Osteocyte (in vitro differentiated cells): ENCODE measurements at places on chromosomes 11 and 22. TPM values are rescaled to one million over a fixed set of nuclear protein-coding genes. Genes with fewer than 3 reads are reported as not detected.

The PDGFD gene
- 2.2 and 3.6 TPM in 2 replicates for total RNA-seq

DNA sequence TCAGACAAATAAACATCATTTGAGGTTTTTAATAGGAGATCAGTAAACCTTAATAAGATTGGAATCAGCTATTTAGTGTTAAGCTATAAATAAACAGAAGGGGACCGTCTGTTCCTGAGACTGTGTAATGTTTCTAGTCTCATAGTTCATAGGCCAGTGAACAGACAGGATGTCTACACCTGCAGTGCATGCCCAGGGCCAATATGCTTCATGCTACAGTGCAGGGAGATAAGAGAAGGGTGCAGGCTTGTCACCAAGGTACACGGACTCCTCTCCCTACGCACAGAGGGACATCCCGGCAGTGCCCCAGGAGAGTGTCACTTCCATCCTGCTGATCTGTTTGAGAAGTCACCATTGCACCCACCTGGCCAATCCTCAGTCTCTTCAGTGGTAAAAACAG is 148.6 kb downstream of the OPCML start:
- H3K4me3 ChIP-seq: no peak overlapping the region
- no peak overlapping the region for H3K27ac ChIP-seq
- no peaks in the 10 kb centered on the region for H3K4me1 ChIP-seq
- no peaks in the 10 kb centered on the region for H3K27me3 ChIP-seq

- no peak overlapping the region for H3K4me3 ChIP-seq
- no peak overlapping the region for H3K27ac ChIP-seq
- peaks cover 14% of the 10 kb centered on the region for H3K36me3 ChIP-seq
- H3K4me1 ChIP-seq: no peaks in the 10 kb centered on the region
- DNase-seq: no peak
Measured at GRCh38 chr11:112004389-112004788, 20.8 kb upstream of the DLAT start.

DNA sequence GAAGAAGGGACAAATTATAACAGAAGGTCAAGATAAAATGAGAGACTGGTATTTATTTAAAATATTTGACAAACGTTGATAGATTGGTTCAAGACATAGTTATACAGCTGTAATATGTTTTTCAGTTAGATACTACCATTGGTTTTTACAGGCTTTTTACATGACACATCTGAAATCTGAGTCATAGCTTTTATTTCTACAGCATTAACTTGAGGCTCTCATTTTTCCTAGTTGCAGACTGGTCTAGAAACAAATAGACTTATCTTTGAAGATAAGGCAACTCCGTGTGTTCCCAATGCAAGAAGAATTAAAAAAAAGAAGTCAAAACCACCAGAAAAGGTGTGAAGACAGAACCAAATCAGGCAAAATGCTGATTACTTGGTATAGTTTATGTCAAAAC is 31.3 kb downstream of the CEP57 start:
- peaks cover 5% of the 10 kb centered on the region for H3K4me1 ChIP-seq
- H3K27me3 ChIP-seq: no peaks in the 10 kb centered on the region
- peaks cover 65% of the 10 kb centered on the region for H3K36me3 ChIP-seq

DNA sequence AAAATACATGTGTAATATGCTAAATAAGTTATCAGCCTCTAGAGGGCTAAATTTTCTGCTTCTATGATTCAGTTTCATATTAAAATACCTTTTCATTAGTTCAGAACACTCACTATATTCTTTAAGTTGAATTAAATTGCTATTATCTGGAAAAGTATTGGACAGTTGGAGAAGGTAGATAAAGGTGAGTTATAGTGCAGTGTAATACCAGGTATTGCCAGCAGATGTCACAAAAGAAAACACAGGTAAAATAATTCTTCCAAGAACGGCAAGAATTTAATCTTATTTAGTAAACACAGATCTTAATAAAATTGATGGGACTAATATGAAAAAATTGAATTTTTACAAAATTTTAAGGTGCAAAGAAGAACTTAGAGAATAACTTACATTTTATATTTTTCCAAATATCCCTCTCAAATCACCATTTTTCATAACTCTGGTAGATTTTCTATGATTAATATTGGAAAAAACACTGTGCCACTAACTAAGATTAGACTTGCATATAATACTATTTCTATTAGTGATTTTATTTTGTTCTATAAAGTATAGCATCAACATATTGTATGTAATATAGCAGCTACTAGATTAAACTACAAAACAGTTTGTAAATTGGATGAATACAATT is 1.7 kb upstream of the LRRC4C start:
- H3K36me3 ChIP-seq: no peaks in the 10 kb centered on the region
- no peaks in the 10 kb centered on the region for H3K4me1 ChIP-seq
- no peak overlapping the region for H3K27ac ChIP-seq
- no peak for DNase-seq

DNA sequence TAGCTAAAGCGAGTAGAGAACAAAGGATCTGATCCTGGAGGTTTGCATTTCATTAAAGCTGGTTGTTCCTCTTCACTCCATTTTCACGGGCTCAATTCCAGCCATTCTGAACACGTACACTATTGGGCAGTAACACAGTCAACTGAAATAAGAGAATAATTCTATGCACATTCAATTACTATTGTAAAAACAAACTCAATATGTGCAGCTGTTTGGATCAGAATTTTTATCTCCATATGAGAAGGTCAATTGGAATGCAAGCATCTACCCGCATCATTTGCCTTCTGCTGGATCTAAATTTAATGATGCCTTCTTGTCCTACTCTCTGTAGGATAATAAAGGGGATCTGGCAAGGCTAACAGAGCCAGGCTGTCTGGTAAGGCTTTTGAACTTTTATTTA is 562.8 kb upstream of the CCDC179 start:
- peaks cover 2% of the 10 kb centered on the region for H3K4me1 ChIP-seq
- no peak overlapping the region for H3K27ac ChIP-seq
- H3K36me3 ChIP-seq: no peaks in the 10 kb centered on the region
- H3K27me3 ChIP-seq: no peaks in the 10 kb centered on the region

DNA sequence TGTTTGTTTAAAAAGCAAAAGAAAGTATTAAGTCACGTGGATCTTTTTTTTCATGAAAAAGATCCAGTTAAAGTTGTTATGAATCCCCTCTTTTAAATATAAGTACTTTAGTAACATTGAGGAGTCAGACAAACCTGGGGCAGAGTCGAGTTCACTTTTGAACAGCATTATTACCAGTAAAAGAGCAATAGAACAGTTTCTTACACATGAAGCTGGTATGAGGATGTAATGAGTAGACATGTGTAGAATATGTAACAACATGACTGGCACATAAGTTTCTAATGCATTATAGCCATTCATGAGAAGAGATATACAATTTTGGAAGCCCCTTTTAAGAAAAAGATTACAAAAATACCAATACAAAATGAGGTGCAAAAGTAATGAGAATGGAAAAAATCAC is 7.6 kb upstream of the MUC15 start:
- H3K4me1 ChIP-seq: peaks cover 21% of the 10 kb centered on the region
- H3K27ac ChIP-seq: no peak overlapping the region
- no peak for DNase-seq
- no peak overlapping the region for H3K4me3 ChIP-seq
- no peaks in the 10 kb centered on the region for H3K36me3 ChIP-seq

- peaks cover 9% of the 10 kb centered on the region for H3K36me3 ChIP-seq
- H3K4me3 ChIP-seq: no peak overlapping the region
- H3K27ac ChIP-seq: peak overlapping the region; percentile 57
- no peaks in the 10 kb centered on the region for H3K27me3 ChIP-seq
- DNase-seq: no peak
- peaks cover 52% of the 10 kb centered on the region for H3K4me1 ChIP-seq
Measured at GRCh38 chr11:703506-703905, 2.5 kb upstream of the EPS8L2 start.

DNA sequence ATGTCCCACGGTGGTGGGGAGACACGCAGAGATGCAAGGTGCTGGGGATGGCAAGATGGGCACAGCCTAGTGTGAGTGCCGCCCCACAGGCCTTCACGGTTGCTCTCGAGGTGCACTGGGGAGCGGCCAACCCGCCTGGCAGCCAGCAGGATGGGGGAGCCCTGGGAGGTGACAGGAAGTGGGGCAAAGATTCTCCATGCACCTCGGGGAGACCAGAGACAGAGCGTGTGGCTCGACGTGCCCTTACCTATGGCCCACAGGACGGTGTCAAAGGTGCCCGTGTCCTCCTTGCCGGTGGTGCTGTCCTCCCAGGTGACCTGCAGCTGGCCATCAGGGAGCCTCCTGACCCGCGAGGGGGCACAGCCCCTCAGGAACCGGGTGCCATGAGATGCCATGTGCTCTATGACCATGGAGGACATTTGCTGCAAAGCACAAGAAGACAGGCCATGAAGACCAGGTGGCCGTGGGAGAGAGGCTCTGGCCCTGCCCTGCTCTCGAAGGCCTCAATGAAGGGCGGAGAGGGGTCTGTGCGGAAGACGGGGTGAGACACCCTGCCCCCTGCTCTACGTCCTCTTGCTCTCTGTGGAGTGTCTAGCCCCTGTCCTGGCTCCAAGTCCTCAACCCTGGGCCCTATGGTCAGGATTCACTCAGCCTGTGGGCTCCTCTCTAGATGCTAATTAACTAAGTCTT is 40.6 kb upstream of the GNB1L start:
- H3K36me3 ChIP-seq: no peaks in the 10 kb centered on the region
- no peak overlapping the region for H3K4me3 ChIP-seq
- H3K27ac ChIP-seq: no peak overlapping the region
- H3K27me3 ChIP-seq: no peaks in the 10 kb centered on the region

The BTBD18 gene
- not detected in 2 replicates for total RNA-seq

GRCh38 chr11:120108154-120108784 is 29.6 kb downstream of the TRIM29 start:
- no peak overlapping the region for H3K27ac ChIP-seq
- no peaks in the 10 kb centered on the region for H3K4me1 ChIP-seq
- peaks cover 58% of the 10 kb centered on the region for H3K27me3 ChIP-seq
- H3K36me3 ChIP-seq: no peaks in the 10 kb centered on the region
- H3K4me3 ChIP-seq: no peak overlapping the region
- no peak for DNase-seq

- H3K4me3 ChIP-seq: peak overlapping the region; percentile 84
- peak overlapping the region; percentile 92 for H3K27ac ChIP-seq
- H3K4me1 ChIP-seq: peaks cover 31% of the 10 kb centered on the region
- no peaks in the 10 kb centered on the region for H3K36me3 ChIP-seq
- H3K27me3 ChIP-seq: no peaks in the 10 kb centered on the region
Measured at GRCh38 chr11:59551659-59552521, 40.6 kb downstream of the OR4D9 start.

- H3K27me3 ChIP-seq: no peaks in the 10 kb centered on the region
- no peak overlapping the region for H3K4me3 ChIP-seq
- no peak overlapping the region for H3K27ac ChIP-seq
- no peak for DNase-seq
- peaks cover 4% of the 10 kb centered on the region for H3K4me1 ChIP-seq
Measured at GRCh38 chr11:112113539-112114457, 27.1 kb downstream of the SDHD start.

DNA sequence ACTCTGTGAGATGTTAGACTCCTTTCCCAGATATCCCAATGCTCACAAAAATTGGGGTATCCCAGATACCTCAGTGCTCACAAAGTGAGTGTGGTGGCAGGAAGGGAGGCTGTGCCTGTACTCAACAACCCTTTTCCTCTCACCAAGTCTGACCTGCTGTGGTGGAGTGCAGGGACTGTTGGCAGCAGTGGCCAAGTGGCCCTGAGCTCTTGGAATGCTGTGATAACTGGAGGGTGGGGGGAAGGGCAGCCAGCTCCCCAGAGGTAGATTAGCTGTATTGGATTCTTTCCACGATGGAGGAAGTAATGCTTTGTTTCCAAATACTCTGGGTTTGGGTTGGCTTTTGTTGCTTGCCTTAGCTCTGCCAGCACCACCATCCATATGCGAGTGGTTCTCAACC is 46.0 kb upstream of the OR9Q1 start:
- no peak overlapping the region for H3K4me3 ChIP-seq
- H3K36me3 ChIP-seq: no peaks in the 10 kb centered on the region
- H3K4me1 ChIP-seq: no peaks in the 10 kb centered on the region
- H3K27me3 ChIP-seq: peaks cover 5% of the 10 kb centered on the region
- no peak for DNase-seq

DNA sequence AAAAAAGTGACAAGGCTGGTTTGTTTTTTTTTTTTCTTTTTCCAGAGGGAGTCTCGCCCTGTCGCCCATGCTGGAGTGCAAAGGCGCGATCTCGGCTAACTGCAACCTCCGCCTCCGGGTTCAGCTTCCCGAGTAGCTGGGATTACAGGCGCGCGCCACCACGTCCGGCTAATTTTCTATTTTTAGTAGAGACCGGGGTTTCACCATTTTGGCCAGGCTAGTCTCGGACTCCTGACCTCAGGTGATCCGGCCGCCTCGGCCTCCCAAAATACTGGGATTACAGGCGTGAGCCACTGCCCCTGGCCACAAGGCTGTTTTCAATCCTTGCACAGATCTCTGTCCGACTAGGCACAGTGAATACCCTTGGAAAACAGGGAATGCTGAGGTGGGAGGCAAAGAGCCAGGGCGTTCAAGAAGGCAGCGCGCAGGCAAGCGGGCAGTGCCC is 566 bp downstream of the ATP6V1E1 start:
- peak; percentile 66 for DNase-seq
- peaks cover 5% of the 10 kb centered on the region for H3K36me3 ChIP-seq
- no peaks in the 10 kb centered on the region for H3K27me3 ChIP-seq
- H3K4me1 ChIP-seq: peaks cover 19% of the 10 kb centered on the region
- H3K27ac ChIP-seq: peak overlapping the region; percentile 100
- H3K4me3 ChIP-seq: peak overlapping the region; percentile 98

GRCh38 chr11:86138958-86139357 is 70.1 kb upstream of the PICALM start:
- peaks cover 23% of the 10 kb centered on the region for H3K4me1 ChIP-seq
- DNase-seq: no peak
- H3K36me3 ChIP-seq: no peaks in the 10 kb centered on the region
- H3K27ac ChIP-seq: no peak overlapping the region
- H3K27me3 ChIP-seq: no peaks in the 10 kb centered on the region

DNA sequence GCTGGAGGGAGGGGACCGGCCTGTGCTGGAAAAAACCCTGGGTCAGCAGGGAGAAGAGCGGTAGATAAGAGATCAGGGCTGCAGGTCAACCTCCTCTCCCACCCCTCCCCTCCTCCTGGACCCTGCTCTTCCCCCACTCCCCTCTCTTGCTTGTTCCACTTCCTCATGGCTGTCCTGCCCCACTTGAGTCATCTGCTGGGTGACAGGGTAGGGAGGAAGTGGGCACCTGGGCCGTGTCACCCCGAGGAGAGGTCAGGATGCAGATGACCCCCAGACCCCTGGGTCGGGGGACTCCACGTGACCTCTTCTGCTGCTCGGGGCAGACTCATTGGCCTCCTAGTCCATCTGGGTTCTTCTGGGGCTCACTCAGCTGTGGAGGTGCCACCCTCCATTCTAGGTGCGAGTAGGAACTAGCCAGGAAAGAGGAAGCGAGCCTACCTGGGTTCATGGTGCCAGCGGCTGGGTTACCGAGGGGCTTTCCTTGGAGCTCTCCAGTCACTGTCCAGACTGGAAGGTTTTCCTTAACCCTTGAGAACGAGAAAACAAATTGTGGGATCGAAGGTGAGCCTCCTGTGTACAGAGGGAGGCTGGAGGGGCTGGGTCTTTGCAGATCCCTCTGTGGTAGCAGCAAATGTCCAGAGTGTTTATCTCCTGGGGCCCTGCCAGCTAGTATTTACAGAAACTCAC is 6.5 kb downstream of the APOL2 start:
- no peak overlapping the region for H3K4me3 ChIP-seq
- H3K36me3 ChIP-seq: peaks cover 69% of the 10 kb centered on the region
- H3K27me3 ChIP-seq: no peaks in the 10 kb centered on the region
- H3K4me1 ChIP-seq: peaks cover 44% of the 10 kb centered on the region
- H3K27ac ChIP-seq: no peak overlapping the region
- no peak for DNase-seq

- no peaks in the 10 kb centered on the region for H3K4me1 ChIP-seq
- H3K27ac ChIP-seq: no peak overlapping the region
Measured at GRCh38 chr11:6438979-6439571, 1.7 kb downstream of the HPX start.

GRCh38 chr11:128458321-128458720 is 129.0 kb downstream of the ETS1 start:
- peaks cover 49% of the 10 kb centered on the region for H3K36me3 ChIP-seq
- no peak for DNase-seq
- H3K4me1 ChIP-seq: peaks cover 45% of the 10 kb centered on the region
- H3K27me3 ChIP-seq: no peaks in the 10 kb centered on the region
- no peak overlapping the region for H3K4me3 ChIP-seq

The P2RY6 gene
- not detected in 2 replicates for total RNA-seq
